ENCODE measurements at places on chromosomes 12 and 14. TPM values are rescaled to one million over a fixed set of nuclear protein-coding genes. Genes with fewer than 3 reads are reported as not detected.

DNA sequence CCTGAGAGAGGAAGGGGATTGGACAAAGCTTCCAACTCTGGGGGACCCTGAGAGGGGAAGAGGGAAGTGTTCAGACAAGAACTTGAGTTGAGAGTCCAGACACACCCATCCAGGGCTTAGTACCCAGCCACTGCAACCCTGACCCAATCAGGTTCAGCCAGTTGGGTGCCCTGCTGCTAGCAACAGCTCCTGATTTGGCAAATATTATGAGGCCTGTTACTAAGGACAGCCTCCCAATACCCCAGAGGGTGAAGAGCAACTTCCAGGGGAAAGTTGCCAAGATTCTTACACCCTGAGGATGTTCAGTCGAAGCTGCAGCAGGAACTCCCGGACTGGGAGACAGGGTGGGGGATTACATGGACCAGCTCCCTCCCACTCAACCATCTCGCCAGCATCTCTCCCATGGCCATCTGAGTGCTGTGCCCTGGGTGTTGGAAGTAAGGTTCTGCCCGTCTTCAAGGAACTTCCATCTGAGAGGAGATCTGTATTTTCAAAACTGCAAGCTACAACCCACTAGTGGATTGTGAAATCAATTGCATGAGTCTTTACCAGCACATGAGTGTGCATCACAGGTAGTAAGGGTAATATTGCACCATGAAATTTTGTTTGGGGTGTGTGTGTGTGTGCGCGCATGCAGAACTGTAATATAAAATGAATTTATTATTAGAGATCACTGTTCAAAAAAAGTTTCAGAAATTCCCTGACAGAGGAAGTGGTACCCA, 11.5 kb upstream of the KRT78 start:
- no peaks in the 10 kb centered on the region for H3K4me1 ChIP-seq
- H3K27ac ChIP-seq = no peak overlapping the region
- H3K27me3 ChIP-seq = peaks cover 3% of the 10 kb centered on the region
- no peaks in the 10 kb centered on the region for H3K36me3 ChIP-seq
- no peak overlapping the region for H3K4me3 ChIP-seq
- ATAC-seq = no peak

DNA sequence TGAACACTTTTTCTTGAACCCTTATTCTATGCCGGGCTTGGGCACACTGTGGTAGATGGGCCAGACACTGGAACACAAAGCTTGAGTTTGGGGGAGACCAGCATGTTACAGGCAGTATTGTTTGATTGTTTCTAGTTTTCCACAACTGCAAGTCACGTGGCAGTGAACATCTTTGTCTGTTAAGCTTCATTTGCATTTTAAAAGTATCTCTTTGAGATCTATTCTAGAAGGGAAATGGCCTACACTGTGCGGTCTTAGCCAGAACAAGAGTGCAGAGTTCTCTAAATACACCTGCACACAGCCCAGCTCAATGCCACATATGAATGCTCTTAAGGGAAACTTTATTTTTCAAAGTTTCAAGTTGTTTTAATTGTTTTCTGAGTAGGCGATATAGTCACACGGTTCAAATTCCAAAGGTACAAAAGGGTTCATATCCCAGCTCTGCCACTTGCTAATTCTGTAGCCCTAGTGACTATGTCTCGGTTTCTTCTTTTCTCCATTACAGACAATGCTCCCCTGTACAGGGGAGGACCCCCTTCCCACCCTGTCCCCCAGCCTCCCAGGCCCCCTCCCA, 24.9 kb downstream of the RIN3 start:
- no peak for ATAC-seq
- H3K27ac ChIP-seq = no peak overlapping the region
- no peaks in the 10 kb centered on the region for H3K36me3 ChIP-seq
- no peak overlapping the region for H3K4me3 ChIP-seq

GRCh38 chr14:27078191-27078590, 480.4 kb upstream of the NOVA1 start:
- H3K4me3 ChIP-seq = no peak overlapping the region
- H3K36me3 ChIP-seq = no peaks in the 10 kb centered on the region
- H3K27ac ChIP-seq = no peak overlapping the region
- H3K27me3 ChIP-seq = no peaks in the 10 kb centered on the region
- ATAC-seq = no peak
- no peaks in the 10 kb centered on the region for H3K4me1 ChIP-seq

The SMIM41 gene
- not detected for total RNA-seq

The GALNT6 gene
- total RNA-seq = 7.2 TPM

GRCh38 chr12:2682296-2683251, 112.2 kb upstream of the FKBP4 start:
- peak overlapping the region; percentile 81 for H3K27ac ChIP-seq
- no peaks in the 10 kb centered on the region for H3K36me3 ChIP-seq
- H3K27me3 ChIP-seq = no peaks in the 10 kb centered on the region
- H3K4me1 ChIP-seq = peaks cover 10% of the 10 kb centered on the region

The EXOC3L4 gene
- total RNA-seq = not detected

GRCh38 chr14:34012978-34013720, 62.3 kb upstream of the EGLN3 start:
- H3K4me1 ChIP-seq = peaks cover 12% of the 10 kb centered on the region
- H3K4me3 ChIP-seq = peak overlapping the region; percentile 93
- no peaks in the 10 kb centered on the region for H3K27me3 ChIP-seq

DNA sequence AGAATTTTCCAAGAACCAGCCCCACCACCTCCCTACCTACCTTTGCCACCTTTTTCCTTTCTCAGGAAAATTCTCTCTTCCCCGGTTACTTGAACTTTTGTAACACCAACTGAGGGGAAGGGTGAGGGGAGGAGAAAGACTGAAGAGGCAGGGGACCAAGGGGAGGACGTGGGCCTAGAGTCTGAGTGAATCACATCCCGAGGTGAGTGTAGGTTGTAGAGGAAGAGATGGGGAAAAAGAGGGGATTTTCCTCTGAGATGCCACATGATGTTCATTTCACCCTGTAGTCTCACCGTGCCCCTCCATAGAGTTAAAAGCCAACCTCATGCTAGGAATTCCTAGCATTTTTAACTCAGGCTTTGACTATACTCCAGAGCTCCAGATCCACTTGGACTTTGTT, 311.8 kb downstream of the RPAP3 start:
- H3K4me3 ChIP-seq = peak overlapping the region; percentile 88
- H3K4me1 ChIP-seq = peaks cover 57% of the 10 kb centered on the region
- peak; percentile 59 for ATAC-seq
- peak overlapping the region; percentile 99 for H3K27ac ChIP-seq

- no peaks in the 10 kb centered on the region for H3K4me1 ChIP-seq
- no peak for ATAC-seq
- no peak overlapping the region for H3K4me3 ChIP-seq
- peaks cover 8% of the 10 kb centered on the region for H3K36me3 ChIP-seq
- no peak overlapping the region for H3K27ac ChIP-seq
Observed at GRCh38 chr14:65664436-65664835, 251.9 kb downstream of the FUT8 start.

- ATAC-seq = peak; percentile 87
- no peak overlapping the region for H3K27ac ChIP-seq
- H3K27me3 ChIP-seq = no peaks in the 10 kb centered on the region
- peaks cover 5% of the 10 kb centered on the region for H3K4me1 ChIP-seq
Observed at GRCh38 chr14:98008381-98009113, 1211.4 kb downstream of the VRK1 start.

- peaks cover 30% of the 10 kb centered on the region for H3K4me1 ChIP-seq
- H3K4me3 ChIP-seq = peak overlapping the region; percentile 90
- peak overlapping the region; percentile 96 for H3K27ac ChIP-seq
- peak; percentile 0 for ATAC-seq
Observed at GRCh38 chr12:76029982-76030340, 1.6 kb downstream of the PHLDA1 start.

DNA sequence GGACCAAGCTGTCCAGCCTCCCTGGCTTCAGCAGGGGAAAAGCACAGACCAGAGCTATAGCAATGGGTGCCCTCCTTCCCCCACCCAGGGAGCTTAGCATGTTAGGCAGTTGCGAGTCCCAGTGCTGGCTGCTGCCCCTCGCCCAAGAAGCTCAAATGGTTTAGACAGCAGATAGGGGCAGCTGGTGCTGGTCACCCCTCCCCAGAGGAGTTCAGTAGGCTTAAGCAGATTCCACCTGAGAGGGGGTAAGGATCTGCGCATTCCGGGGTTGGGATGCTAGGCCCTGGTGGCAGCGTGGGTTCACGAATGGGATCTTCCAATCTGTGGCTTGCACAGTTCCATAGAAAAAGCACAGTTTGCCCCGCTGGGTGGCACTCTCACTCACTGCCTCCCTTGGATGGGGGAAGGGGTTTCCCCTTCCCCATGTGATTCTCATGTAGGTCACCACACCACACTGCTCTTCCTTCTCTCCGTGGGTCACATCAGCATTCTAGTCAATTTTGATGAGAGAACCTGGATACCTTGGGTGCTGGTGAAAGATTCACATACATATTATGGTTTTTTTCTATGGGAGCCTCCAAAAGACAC, 665.6 kb downstream of the C12orf50 start:
- no peaks in the 10 kb centered on the region for H3K4me1 ChIP-seq
- no peak for ATAC-seq
- H3K4me3 ChIP-seq = no peak overlapping the region

DNA sequence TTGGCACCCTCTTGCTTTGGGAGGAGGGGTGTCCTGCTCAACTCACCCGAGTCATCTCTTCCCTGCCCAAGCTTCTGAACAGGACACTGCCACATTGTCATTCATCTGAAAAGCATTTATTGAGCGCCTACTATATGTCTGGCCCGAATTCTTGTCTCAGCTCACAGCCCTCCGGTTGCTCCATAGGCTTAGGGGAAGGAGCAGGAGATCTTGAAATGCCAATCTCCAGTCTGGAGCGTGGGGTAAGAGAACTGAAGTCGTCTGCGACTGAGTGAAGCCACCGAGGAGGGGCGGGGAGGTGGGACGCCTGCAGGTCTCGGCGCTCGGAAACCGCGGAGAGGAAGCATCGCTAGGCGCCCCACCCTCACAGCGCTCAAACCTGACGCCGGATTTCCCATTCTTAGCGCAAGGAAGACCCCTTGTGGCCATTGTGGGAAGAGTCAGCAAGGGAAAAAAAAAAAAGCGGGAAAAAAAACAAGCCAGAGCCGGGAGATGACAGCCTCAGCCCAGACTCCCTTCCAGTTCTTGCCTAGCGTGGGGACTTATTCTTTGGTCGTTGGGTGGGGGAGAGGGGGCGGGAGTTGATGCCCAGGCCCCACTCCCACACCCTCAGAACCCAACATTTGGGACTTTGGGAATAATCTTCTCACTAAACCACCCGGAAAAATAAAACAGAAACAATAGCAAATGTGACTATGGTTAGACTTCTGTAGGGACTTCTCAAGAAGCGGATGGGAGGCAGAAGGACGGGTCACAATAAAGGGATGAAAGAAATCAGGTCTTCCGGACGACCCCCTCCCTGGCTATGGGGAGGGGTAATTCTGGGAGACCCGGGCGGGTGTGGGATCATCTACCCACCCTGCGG, 28.2 kb upstream of the SMUG1 start:
- H3K27ac ChIP-seq = peak overlapping the region; percentile 87
- H3K27me3 ChIP-seq = no peaks in the 10 kb centered on the region
- ATAC-seq = peak; percentile 58
- peak overlapping the region; percentile 94 for H3K4me3 ChIP-seq
- H3K36me3 ChIP-seq = no peaks in the 10 kb centered on the region

The LMNTD1 gene
- not detected for total RNA-seq

- no peak overlapping the region for H3K4me3 ChIP-seq
- H3K27ac ChIP-seq = no peak overlapping the region
- no peak for ATAC-seq
- H3K4me1 ChIP-seq = peaks cover 24% of the 10 kb centered on the region
- H3K36me3 ChIP-seq = peaks cover 8% of the 10 kb centered on the region
Observed at GRCh38 chr12:1083151-1083888, 92.3 kb downstream of the ERC1 start.

DNA sequence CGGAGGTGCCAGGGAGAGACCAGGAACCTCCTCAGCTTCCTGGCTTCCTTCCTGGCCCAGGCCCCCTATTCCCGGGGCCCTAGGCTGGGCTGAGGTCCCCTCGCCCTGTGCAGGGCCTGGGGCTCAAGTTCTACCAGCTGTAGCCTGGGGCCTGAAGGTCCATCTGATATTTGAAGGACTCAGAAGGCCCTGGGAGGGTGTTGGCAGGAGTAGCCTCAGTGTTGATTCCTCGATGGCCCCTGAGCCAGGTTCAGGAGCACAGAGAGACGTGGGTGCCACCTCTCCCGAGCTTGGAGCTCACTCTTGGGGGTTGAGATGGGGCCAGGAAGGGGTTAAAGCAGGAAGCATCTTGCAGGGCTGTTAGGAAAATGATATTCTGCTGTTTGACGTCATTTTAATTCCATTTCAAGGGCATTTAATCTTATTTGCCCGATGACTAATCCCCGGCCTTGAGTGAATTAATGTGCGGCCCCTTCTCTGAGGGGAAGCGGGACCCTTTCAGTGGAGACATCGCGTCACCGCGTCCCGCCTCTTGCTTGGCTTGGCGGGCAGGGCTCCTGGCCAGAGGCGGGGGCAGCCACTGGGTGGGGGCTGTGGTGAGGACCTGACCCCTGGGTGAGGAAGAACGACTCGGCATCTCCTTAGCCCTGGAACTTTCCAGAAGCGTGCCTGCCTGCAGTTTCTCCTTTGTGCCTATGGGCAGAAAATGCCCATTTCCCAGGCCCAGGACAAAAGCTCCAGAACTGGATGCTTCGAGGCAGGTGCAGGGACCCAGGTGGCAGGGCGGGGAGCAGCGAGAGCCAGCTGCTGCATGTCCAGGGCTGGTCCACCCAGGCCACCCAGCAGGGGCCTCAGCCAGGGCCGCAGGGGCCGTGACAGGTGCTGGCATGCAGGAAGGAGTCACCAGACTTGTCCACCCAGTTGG, 158.3 kb downstream of the KIF26A start:
- ATAC-seq = no peak
- no peaks in the 10 kb centered on the region for H3K36me3 ChIP-seq
- no peak overlapping the region for H3K4me3 ChIP-seq
- H3K4me1 ChIP-seq = no peaks in the 10 kb centered on the region
- H3K27me3 ChIP-seq = no peaks in the 10 kb centered on the region

- no peaks in the 10 kb centered on the region for H3K27me3 ChIP-seq
- no peak overlapping the region for H3K4me3 ChIP-seq
- H3K27ac ChIP-seq = peak overlapping the region; percentile 50
- peaks cover 84% of the 10 kb centered on the region for H3K36me3 ChIP-seq
- ATAC-seq = no peak
Observed at GRCh38 chr14:64447876-64448670, 17.2 kb upstream of the AKAP5 start.

The DUSP6 gene
- total RNA-seq = 68.4 TPM

DNA sequence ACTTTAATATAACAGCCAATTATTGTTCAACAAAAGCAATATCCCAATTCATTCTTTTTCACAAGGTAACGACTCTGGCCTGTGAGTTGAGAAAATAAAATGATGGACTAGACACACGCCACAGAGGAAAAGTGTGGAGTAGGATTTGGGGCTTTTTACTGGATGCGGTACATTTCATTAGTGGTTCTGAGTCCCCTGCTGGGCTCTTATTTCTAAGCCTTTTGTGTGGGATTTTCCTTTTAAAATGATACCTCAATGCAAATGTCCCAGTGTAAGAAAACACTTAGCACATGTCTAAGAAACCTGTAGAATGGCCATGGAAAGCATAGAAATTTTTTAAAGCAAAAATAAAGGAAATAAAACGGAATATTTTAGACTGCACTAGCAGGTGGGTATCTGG, 73.4 kb downstream of the C12orf42 start:
- H3K4me1 ChIP-seq = no peaks in the 10 kb centered on the region
- ATAC-seq = no peak
- no peaks in the 10 kb centered on the region for H3K27me3 ChIP-seq
- H3K27ac ChIP-seq = no peak overlapping the region
- no peaks in the 10 kb centered on the region for H3K36me3 ChIP-seq

GRCh38 chr14:99568567-99569560, 35.1 kb downstream of the CCDC85C start:
- no peak for ATAC-seq
- H3K27me3 ChIP-seq = no peaks in the 10 kb centered on the region
- H3K4me3 ChIP-seq = no peak overlapping the region
- no peaks in the 10 kb centered on the region for H3K36me3 ChIP-seq

- peak overlapping the region; percentile 72 for H3K27ac ChIP-seq
- peak overlapping the region; percentile 74 for H3K4me3 ChIP-seq
- no peak for ATAC-seq
- H3K36me3 ChIP-seq = peaks cover 17% of the 10 kb centered on the region
Observed at GRCh38 chr12:112126000-112126438, 659 bp downstream of the TRAFD1 start.

Data from activated T-helper 17 cell treated with anti-CD3 and anti-CD28 coated beads, Interleukin-2, amount 50 U/mL, for 72 hours (primary cell).